ENCODE measurements at places on chromosomes 5 and 9. TPM values are rescaled to one million over a fixed set of nuclear protein-coding genes. Genes with fewer than 3 reads are reported as not detected.

The MEIKIN gene
- not detected for total RNA-seq

DNA sequence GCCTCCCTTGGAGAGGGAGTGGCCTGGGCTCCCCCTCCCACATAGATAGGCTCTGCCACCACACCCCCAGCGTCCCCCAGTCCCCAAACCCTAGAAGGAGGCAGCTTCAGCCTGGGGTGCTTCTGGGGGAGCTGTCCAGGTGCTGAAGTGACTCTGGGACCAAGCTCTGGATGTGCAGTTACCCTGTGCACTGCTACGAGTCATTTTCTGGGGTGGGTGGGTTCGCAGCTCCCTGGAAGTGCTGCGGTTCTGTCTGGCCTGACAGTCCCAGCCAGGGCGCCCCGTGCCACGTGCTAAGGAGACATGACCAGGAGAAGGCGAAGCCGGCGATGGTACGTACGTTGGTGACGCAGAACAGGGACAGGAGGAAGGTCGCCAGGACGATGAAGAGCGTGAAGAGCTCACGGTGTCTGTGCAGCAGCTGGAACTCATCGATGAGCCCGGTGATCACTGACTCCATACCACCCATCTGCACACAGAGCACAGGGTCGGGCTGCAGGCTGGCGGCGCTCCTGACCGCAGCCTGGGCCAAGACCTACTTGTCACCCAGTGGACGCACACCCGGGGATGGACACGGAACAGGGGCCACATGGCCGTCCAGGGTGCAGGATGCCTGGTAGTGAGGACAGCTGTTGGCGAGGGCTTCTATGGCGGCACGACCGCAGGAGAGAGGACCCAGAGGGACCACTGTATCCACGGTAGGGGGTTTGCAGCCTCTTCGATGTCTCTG is 35.7 kb downstream of the SLC6A3 start:
- peaks cover 3% of the 10 kb centered on the region for H3K4me1 ChIP-seq
- no peak overlapping the region for H3K27ac ChIP-seq
- no peaks in the 10 kb centered on the region for H3K27me3 ChIP-seq
- no peaks in the 10 kb centered on the region for H3K36me3 ChIP-seq

DNA sequence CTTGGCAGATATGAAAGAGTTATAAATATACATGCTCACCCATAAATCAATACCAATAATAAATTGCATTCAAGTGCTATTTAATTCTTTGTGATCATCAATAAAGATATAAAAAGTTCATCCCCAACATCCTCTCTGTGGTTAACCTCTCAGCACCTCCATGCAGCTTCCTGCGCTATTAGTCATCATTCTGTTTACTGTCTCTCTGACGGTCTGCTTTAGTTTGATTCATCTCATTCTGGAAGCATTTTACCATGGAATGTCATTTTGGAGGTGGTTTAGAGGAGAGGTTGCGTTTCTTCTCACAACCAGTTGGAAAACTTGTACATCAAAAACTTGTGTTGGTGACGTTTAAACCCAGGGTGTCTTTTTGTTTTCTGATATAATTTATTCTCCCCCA is 486.6 kb downstream of the BRINP1 start:
- H3K36me3 ChIP-seq, result no peaks in the 10 kb centered on the region
- H3K27me3 ChIP-seq, result no peaks in the 10 kb centered on the region
- H3K4me3 ChIP-seq, result no peak overlapping the region
- H3K4me1 ChIP-seq, result no peaks in the 10 kb centered on the region

The FYB1 gene
- 198 TPM for total RNA-seq

The SLIT3 gene
- 0.09 TPM for total RNA-seq

DNA sequence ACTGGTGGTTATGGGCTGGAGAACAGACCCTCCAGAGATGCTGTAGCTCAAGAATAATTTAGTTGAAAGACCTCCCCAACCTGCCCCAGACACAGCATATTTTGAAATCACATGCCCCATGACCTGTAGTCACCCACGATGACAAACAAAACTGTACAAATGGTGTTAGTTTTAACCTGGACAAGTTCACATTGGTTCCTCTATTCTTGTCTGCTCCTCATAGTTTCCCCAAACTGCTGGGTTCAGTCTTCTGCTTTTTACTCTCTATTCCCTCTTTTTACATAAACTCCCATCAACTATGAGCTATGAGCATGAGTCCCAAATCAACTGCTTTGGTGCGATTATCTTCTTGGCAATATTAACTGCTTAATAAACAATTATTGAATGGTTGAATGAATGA is 365.3 kb upstream of the CLINT1 start:
- DNase-seq, result no peak
- no peaks in the 10 kb centered on the region for H3K4me1 ChIP-seq
- no peak overlapping the region for H3K4me3 ChIP-seq
- H3K27ac ChIP-seq, result no peak overlapping the region
